ENCODE measurements at places on chromosomes 5 and 9.

DNA sequence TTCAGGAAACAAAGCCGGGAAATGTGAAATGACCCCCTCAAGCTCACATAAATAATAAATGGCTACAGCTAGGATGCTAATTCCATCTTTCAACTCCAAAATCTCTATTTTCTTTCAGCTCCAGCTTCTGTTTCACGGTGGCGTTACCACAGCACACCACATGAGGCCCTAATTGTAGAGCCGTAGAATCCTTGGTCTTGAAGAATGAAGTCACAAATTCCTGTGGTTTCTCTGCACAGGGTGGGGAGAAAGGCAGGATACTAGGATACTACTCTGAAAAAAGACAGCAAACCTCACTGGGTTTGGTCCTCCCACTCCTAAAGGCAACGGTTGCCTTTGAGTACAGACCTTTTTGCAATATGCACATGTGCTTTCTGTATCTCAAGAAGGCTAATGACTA, 13.9 kb upstream of the RARS1 start:
- no peak for DNase-seq

DNA sequence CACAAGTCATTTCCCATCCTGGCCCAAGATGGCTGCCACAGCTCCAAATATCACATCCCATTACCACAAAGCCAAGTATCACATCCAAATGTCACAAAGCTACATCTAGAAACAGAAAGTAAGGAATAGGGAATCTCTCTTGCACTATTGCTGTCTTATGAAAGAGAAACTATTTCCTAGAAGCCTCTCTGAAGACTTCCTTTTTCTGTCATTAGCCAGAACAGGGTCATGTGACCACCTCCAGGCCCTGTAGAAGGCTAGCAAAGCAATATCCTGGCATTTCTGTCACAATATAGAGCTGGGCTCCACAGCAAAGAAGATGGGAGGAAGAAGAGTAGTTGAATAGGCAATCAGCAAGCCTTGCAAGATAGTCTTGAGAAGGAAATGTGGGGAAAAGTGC, 99.2 kb downstream of the SH3TC2 start:
- DNase-seq = no peak

DNA sequence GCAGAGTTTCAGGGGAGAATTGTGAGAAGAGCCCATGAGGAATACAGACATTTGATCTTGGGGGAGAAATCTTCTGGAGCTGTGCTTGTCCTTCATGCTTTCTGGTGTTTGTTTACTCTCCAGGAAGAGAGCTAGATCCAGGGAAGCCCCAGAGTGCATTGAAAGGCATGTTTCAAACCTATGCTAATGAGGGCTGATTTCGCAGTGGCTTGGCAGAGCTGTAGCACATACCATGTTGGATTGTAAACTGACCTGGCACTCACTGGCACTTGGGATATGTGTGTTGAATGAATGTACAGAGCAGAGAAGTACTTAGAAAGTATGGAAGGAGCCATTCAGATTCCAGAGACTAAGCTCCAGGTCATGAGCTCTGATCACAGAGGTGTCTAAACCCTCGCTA, 30.9 kb downstream of the TNFSF8 start:
- no peak for DNase-seq

GRCh38 chr9:95193067-95193466, 124.4 kb downstream of the FANCC start:
- no peak for DNase-seq

GRCh38 chr5:5658226-5658625, 235.7 kb downstream of the ICE1 start:
- DNase-seq = no peak

GRCh38 chr9:88536023-88536324, 996 bp downstream of the NXNL2 start:
- DNase-seq = no peak
